Activated CD4-positive, alpha-beta T cell treated with anti-CD3 and anti-CD28 coated beads, Interleukin-2, Interleukin-6, amounts not matched to agents 100 ng/mL and 50 ng/mL, durations not matched to agents 16 hours and 8 hours (primary cell): ENCODE measurements at places on chromosomes 7 and 10.

DNA sequence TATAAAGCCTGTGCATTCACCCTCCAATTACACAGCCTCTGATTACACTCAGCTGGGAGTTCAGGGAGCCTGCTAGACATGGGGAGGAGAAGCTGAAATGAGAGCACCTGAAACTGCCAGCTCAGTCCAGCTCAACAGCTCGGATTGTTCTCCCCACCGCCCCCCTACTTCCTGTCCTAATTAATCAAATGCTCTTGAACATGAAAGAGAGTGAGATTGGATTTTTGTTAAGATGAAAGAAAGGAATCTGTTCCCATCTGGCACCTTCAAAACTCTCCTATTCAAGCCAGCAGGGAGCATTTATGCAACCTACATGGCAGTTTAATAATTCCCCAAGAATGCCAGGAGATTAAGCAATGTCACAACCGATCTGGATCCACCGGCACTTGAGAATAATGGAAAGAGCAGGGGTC lies 98.0 kb downstream of the NPSR1 start:
- no peak for DNase-seq

DNA sequence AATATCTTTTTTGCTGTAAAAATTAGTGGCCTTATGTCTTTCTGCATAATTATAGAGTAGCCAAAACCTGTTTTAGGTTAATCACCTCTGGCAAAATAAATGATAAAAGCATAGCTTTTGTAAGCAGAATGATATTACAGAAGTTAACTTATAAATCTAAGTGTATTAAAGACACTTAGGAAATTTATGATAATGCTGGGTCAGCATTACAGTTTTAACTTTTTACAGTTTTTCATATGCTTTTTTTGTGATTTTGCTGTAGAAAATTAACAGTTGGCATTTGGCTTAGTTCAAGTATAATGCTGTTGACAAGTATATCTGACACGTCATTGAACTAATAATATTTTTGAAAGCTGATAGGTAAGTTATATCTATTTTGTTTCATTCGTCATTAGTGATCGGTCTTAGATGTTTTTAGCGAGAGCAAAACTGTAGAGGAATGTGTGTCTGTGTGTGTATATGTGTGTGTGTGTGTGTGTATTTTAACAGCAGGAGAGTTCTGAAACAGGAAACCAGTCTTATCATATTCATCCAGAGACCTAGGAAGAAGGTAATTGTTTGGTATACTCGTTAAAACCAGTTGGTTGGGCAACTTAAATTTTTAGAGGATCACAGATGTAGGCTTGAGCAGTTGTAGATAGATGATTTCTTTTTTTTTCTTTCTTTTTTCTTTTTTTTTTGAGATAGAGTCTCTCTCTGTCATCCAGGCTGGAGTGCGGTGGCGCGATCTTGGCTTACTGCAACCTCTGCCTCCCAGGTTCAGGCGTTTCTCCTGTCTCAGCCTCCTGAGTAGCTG lies 15.4 kb downstream of the PTEN start:
- DNase-seq, result no peak

DNA sequence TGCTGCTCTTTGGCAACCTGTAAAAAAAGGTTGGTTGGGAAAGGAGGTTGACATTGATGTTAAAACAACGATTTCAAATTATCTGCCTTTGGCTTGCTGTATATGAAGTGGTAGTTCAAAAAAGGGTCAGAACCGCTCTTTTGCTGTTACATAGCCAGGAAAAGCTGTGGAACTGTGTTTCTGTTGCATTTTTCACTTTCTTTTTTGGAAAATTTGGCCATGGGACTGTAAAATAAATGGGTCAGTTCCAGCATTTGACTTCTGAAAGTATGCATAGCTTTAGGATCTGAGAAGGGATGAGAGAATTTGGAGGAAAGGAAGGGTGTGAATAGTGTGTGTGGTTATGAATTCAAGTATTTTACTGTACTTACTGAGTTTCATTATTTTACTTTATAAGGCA lies 7.3 kb downstream of the AUTS2 start:
- no peak for DNase-seq

- no peak for DNase-seq
Observed at GRCh38 chr7:56083150-56083785, 9.5 kb downstream of the PHKG1 start.

DNA sequence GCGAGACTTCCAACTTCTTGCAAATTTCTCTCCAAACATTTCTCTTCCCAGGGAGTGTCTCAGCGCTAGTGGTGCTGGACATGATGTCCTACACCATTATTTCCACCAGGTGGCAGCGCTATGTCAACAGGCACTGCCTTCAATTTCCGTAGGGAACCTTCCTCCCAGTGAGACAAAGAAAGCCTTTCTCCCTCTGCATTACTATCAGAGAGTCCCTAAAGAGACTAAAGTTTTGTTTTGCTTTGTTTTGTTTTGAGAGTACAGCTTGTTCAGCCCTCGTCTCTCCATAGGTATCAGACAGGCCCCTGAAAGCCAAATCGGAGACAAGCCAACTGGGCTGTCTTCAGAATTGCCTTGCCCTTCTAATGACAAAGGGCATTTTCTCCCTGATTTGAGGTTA lies 44.2 kb upstream of the GGCT start:
- DNase-seq, result peak; percentile 44

GRCh38 chr7:13151978-13152377 lies 464.5 kb downstream of the ARL4A start:
- DNase-seq, result no peak

GRCh38 chr10:133403784-133404183 lies 9.8 kb downstream of the MTG1 start:
- no peak for DNase-seq

DNA sequence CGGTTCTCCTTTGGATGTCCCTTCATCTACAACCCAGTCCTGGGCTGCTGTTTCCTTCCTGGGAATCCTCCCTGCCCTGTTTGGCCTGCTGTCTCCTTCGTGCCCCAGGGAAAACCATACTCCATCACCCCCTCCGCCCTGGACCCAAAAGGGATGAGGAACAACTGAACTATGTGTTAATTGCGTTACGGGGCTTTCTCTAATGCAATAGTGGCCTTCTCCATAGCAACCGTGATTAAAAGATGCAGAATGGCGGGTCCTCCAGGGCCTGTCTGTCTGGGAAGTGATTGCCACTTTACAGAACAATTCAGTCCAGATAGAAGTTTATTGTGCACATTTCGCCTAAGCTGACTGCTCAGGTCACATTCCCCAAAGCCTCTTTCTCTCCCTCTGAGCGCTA lies 112.0 kb upstream of the FGFR2 start:
- DNase-seq, result no peak

DNA sequence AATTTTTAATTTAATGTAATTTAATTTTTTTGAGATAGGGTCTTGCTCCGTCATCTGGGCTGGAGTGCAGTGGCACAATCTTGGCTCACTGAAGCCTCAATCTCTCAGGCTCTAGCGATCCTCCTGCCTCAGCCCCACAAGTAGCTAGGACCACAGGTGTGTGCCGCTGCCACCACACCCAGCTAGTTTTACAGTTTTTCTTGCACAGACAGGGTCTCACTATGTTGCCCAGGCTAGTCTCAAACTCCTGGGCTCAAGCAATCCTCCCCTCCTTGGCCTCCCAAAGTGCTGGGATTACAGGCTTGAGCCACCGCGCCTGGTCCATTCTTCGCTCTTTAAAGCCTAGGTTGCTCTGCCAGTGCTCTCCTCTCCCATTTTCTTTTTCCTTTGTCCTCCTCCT lies 12.9 kb downstream of the CALML3 start:
- DNase-seq, result no peak

- DNase-seq, result no peak
Observed at GRCh38 chr10:81981724-81982123, 106.7 kb downstream of the NRG3 start.

- DNase-seq, result no peak
Observed at GRCh38 chr7:20896996-20897395, 110.3 kb upstream of the SP8 start.

DNA sequence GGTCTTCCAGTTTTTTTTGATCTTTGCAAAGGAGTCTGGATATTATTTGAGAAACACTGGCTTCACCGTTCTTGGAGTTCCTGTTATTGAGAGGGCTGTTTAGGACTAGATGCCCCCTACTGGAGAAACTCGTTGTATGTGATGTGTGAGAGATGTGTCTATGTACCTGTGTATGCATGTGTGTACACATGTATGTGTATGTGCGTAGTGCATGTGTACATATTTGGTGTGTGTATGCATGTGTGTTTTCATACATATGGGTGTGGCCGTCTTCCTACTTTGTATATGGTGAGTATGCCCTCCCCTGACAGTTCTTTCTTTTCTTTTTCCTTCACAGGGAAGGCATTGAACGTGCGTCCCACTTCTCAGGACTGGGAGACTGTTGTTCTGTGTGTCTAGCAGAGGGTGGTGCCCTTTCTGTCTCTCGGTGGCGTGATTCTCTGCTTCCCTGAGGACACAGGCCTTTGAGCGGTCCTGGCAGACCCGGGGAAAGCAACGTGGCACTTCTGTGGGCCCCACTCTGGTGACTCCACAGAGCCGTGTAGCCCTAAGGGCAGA lies 3.0 kb upstream of the CALHM3 start:
- DNase-seq, result peak; percentile 72

DNA sequence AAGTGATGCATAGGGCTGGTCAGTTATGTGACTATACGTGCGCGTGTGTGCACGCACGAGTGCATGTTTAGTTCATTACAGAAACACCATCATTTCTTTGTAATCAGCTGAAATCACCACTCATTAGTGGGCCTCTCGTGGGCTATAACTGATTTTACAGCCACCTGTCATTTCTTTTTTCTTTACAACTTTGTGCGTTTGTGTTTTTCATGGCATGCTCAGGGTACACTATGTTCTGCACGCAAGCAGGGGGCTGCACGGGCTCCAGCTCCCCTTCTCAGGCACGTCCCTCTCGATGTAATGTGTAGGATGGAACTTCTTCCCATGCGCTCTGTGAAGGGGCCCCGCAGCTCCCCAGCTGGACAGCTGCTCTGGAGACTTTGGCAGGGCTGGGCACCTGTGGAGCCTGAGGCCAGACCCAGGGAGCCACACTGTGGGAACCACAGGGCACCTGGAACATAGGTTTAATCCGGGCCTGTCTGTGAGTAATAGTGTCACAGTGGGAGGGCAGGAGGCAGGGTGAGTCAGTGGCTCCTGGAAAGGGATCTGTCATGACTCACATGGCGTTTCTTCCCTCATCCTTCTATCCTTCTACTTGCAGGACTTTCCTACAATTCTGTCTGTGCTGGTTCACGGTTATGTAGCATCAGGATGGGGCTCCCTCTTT lies 4.9 kb downstream of the GCK start:
- no peak for DNase-seq

- DNase-seq, result no peak
Observed at GRCh38 chr7:16460789-16461493, 4.6 kb downstream of the SOSTDC1 start.

- DNase-seq, result no peak
Observed at GRCh38 chr10:64558094-64558835, 1037.1 kb downstream of the REEP3 start.

DNA sequence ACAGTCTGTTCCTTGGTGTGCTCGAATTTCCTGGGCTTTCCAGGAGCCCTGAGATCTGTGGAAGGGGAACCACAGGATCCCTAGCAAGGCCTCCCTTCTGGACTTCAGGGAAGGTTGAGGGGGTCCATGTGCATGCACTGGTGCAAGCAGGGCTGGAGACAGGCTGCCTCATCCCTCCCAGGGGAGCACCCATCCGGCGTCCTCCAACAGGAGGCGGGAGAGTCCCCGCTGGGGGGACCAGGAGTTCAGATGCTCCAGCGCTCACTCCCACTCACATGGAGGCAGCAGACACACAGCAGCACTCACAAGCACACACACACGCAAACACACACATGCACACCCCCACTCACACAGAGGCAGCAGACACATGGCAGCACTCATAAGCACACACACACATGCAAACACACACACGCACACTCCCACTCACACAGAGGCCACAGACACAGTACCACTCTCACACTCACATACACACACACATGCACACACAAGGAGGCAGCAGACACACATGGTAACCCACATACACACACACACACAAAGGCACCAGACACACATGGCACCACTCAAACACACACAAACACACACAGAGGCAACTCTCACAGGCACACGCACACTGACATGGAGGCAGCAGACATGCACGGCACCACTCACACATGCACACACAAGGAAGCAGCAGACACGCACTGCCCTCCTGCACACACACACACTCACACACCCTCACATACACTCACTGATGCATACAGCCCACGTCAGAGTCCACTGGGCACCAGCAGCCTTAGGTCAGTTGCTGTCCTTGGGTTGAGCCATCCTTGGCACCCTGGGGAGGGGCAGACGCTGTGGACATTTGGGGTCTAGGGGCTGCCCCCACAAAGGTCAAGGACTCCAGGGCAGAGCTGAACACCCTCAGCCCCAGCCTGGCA lies 247.0 kb upstream of the PPP2R2D start:
- no peak for DNase-seq

GRCh38 chr7:151051108-151051507 lies 2.8 kb downstream of the ASIC3 start:
- DNase-seq, result peak; percentile 57

DNA sequence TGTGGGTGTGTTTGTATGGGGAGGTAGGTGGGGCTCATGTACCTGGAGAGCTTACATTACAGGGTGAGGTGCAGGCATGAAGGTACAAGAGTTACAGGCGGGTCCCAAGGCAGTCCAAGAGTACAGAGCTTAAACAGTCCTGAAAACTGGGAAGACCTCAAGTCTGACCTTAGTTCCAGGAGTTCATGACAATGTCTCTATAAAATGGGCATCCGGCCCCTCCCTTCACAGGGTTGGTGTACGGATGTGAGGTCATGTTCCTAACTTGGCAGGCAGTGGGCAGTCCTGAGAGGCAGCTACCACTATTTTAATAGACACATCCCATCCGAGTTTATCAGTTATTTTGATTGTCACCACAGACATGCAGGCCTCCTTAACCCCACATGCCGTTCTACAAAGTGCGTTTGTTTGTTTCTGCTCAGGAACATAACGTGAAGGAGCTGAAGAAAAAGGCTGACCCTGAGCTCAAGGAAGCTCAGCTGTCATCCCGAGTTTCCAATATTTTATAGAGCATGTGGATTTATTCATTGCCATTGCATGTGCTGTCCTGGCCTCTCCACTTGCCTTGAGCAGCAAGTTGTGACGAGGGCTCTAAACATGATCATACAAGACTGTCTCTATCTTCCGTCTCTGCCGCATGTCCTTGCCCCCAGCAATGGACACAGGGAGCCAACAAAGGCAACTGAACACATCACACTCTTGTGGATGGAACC lies 647.5 kb upstream of the IGFBP3 start:
- no peak for DNase-seq

DNA sequence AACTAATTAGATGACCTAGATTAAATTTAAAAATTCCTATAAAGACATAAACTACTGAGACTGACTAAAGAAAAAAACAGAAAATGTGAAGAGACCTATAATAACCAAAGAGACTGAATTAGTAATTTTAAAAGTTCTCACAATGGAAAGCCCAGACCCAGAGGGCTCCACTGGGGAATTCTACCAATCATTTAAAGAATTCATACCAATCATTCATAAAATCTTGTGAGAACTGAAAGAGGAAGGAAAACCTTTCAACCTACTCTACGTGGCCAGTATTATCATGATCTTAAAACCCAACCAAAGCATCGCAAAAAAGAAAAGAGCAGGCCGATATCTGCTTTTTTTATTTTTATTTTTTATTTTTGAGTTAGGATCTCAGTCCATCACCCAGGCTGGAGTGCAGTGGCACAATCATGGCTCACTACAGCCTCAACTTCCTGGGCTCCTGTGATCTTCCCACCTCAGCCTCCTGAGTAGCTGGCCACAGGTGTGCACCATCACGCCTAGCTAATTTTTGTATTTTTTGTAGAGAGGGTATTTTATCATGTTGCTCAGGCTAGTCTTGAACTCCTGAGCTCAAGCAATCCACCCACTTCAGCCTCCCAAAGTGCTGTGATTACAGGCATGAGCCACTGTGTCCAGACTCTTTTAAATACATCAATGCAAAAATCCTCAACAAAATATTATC lies 48.6 kb downstream of the DGKI start:
- DNase-seq, result no peak
